Activated CD4-positive, alpha-beta memory T cell treated with anti-CD3 and anti-CD28 coated beads for 36 hours (primary cell): ENCODE measurements at places on chromosomes 2 and 18. TPM values are rescaled to one million over a fixed set of nuclear protein-coding genes. Genes with fewer than 3 reads are reported as not detected.

The IFIH1 gene
- total RNA-seq: 33.3 TPM

The GALR1 gene
- total RNA-seq: not detected

The LIMS2 gene
- 13.1 TPM for total RNA-seq

The TAF1B gene
- total RNA-seq: 32.6 TPM

DNA sequence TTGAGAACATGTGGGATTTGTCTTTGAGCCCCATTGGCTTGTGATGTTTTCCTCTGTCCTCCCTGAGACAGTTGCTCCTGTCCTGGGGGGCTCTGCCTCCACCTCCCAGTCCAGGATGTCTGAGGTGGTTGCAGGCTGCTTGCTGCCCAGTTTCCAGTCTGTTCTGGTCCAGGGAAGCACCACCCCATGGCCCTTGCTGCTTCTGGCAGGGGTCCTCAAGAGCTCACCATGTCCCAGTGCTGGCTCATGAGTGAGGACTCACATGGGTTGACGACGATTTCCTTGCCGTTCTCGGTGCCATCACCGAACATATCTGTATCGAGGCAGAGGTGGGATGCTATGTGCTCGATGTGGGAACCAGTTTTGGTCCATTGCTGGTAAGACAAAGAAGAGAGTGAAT is 103.4 kb upstream of the CAPN13 start:
- no peaks in the 10 kb centered on the region for H3K36me3 ChIP-seq
- H3K27me3 ChIP-seq: no peaks in the 10 kb centered on the region
- H3K27ac ChIP-seq: no peak overlapping the region
- DNase-seq: no peak
- no peaks in the 10 kb centered on the region for H3K4me1 ChIP-seq
- H3K4me3 ChIP-seq: no peak overlapping the region

DNA sequence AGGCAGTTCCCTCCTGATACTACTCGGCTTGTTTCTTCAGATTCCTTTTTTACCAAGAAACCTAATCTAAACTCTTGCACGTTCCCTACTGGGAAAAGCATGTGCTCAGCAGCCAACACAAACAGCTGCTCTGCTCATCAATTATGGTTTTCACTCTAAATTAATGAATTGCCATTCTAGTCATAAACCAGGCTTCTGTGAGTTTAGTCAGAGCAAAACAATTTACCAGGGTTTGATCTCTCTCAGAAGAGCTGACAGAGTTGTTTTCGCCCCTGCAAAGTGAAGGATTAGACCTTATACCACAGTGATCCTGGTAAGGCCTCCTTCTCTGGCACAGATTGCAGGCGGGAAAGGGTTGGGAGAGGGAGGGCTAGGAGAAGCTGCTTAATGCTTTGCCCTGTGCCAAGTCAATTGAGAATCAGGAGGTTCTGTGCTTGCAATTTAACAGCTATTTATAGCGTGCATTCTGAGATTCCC is 57.2 kb downstream of the REEP1 start:
- no peak overlapping the region for H3K4me3 ChIP-seq
- DNase-seq: no peak
- peaks cover 5% of the 10 kb centered on the region for H3K4me1 ChIP-seq
- H3K36me3 ChIP-seq: no peaks in the 10 kb centered on the region
- no peak overlapping the region for H3K27ac ChIP-seq
- peaks cover 6% of the 10 kb centered on the region for H3K27me3 ChIP-seq

- H3K27ac ChIP-seq: no peak overlapping the region
- no peak for DNase-seq
- peaks cover 13% of the 10 kb centered on the region for H3K4me1 ChIP-seq
- H3K4me3 ChIP-seq: no peak overlapping the region
- no peaks in the 10 kb centered on the region for H3K36me3 ChIP-seq
Observed at GRCh38 chr2:177164131-177164530, 48.5 kb upstream of the HNRNPA3 start.

DNA sequence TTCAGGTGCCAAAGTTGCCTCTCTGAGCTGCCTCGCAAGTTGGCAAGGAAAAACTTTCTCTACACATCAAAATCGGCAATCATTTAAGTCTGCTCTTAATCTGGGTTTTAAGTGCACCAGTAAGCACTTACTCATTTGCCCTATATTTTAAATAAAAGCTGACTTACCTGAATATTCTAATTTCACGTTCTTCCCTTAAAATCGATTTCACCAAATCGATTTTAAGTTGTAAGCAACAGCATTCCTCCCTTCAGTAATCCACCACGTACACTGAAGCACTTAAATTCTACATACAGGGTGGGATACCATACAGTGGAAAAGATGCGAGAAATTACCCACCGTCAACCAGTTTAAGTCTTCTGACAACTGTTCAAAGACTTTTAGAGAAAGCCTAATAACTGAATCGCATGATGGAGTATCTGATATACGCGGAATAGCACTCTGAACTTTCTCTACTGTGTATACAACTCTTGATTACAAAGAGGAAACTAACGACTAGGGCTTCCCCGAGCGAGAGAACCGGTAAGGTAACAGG is 1.6 kb downstream of the PPP3R1 start:
- no peak for DNase-seq
- peak overlapping the region; percentile 86 for H3K4me3 ChIP-seq
- peak overlapping the region; percentile 97 for H3K27ac ChIP-seq
- no peaks in the 10 kb centered on the region for H3K27me3 ChIP-seq

DNA sequence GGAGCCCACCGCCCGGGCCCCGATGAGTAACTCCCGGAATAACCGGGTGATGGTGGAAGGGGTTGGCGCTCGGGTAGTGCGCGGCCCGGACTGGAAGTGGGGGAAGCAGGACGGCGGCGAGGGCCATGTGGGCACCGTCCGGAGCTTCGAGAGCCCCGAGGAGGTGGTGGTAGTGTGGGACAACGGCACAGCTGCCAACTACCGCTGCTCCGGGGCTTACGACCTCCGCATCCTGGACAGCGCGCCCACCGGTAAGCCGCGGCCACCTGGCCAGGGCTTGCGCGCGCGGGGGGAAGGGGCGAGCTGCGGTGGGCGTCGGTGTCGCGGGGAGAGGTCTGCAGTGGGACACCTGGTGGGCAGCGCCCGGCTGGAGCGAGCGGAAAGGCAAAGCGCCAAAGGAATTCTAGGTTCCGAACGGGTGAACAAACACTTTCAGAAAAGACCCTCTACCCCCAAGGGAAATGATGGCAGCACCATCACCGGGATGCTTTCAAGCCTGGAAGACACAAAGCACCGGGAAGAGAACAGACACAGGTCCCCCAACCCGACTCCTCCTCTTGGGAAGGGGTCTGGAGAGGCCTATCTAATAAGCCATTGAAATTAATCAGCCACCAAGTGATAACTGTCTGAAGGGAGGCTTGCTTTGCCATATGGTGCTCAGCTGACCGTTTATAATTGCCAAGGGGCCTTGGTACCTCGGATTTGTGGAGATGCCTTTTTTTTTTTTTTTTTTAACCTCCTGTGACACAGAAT is 1.1 kb downstream of the MIB1 start:
- H3K4me3 ChIP-seq: peak overlapping the region; percentile 83
- peak; percentile 49 for DNase-seq
- H3K27me3 ChIP-seq: no peaks in the 10 kb centered on the region
- peak overlapping the region; percentile 69 for H3K27ac ChIP-seq
- peaks cover 45% of the 10 kb centered on the region for H3K4me1 ChIP-seq

DNA sequence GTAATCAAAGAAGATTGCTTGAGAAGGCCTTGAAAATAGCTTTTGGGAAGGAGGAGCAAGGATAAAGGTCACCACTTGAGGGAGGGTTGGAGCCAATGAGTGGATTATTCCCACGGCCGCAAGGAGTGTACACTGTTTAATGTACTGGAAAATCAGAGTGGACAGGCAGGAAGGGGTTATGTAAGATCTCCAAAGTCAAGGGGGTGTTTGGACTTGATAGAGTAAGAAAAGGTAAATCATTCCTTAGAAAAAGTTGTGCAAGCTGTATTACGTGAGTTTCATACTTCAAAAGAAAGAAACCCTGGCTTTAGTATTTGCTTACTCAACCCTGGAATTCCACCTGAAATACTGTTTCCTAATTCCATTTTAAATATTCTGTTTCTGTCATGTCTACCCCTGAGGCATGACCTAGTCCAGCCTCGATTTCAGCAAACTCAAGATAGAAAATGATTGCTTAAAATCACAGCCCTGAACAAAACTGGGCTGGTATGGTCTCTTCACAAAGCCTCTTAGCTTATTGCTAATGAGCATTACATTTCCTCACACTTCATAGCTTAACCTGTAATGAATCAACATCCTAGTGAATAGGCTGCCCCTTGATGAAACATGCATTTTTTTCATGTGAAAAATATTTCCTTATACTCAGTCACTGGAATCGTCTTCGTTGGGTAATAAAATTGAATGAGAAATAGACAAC is 1.1 kb downstream of the MREG start:
- peak overlapping the region; percentile 88 for H3K4me3 ChIP-seq
- DNase-seq: no peak
- no peaks in the 10 kb centered on the region for H3K36me3 ChIP-seq
- H3K27me3 ChIP-seq: no peaks in the 10 kb centered on the region
